Stimulated activated CD4-positive, alpha-beta T cell treated with anti-CD3 and anti-CD28 coated beads, Interleukin-15, amount 100 ng/mL, for 1 hour (primary cell): ENCODE measurements at places on chromosomes 2 and 18.

DNA sequence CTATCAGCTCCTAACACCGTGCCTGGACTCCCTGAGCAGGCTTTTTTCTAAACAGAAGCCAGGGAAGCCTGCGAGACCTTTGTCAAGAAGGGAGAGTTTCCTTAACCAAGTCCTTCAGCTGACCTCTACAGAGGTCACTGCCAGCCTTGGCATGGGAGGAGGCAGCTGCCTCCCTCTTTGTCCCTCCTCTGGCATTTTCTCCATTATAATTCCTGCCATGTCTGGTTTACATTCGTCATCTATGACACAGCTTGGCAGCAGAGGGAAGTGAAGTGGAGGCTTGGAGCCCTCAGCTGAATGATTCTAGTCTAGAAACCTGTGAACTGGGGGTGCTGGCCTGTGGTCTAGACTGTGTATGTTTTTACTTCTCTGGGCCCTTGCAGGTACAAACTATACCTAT lies 22.5 kb downstream of the LIPG start:
- DNase-seq: no peak

DNA sequence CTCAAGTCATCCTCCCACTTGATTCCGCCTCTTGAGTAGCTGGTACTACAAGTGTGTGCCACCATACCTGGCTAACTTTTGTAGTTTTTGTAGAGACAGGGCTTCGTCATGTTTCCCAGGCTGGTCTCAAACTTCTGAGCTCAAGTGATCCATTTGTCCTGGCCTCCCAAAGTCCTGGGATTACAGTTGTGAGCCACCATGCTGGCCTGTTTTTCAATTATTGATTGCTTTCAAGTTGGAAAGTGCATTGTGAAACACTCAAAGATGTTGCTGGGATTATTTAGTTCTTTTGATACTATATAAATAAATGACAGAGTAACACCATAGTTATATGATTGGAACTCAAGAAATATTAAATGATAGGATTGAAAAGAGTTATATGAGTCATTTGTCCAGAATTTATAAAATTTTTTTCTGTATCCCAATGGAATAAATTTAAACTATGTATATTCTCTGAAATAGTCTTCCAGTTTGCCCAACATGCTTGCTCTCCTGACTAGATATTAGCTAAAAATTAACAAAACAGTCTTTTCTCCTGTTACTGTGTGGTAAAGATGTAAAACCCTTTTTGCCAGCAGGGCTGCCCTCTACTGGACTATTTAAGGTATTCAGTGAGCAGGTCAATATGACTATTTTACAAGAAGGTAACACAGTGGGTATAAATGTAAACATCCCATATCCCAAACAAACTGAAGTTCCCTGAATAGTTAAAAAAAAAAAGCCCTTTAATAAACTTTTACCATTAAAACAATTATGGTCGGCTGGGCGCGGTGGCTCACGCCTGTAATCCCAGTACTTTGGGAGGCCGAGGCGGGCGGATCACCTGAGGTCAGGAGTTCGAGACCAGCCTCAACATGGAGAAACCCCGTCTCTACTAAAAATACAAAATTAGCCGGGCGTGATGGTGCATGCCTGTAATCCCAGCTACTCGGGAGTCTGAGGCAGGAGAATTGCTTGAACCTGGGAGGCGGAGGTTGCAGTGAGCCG lies 42.7 kb downstream of the ACSL3 start:
- DNase-seq: no peak

GRCh38 chr18:55404832-55405465 lies 183.0 kb downstream of the TCF4 start:
- no peak for DNase-seq

GRCh38 chr2:99481941-99482340 lies 7.9 kb downstream of the REV1 start:
- no peak for DNase-seq

DNA sequence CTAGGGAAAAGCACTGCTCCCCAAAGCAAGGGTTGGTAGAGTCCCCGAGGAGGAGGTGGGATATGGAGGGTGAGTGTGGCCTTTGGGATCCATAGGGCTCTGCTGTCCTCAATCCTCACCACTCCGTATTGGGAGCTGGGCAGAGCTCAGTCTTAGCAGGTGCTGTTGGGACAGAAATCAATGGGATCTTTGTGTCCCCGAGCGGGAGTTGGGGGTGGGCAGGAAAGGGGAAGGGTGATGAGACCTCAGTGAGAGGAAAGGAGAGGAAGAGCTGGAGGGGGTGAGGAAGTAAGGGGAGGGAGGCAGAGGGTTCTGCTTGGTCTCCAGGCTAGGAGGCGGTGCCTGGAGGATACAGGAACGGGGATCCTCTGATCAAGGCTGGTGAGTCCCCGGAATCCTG lies 2.6 kb downstream of the ASIC4 start:
- no peak for DNase-seq

DNA sequence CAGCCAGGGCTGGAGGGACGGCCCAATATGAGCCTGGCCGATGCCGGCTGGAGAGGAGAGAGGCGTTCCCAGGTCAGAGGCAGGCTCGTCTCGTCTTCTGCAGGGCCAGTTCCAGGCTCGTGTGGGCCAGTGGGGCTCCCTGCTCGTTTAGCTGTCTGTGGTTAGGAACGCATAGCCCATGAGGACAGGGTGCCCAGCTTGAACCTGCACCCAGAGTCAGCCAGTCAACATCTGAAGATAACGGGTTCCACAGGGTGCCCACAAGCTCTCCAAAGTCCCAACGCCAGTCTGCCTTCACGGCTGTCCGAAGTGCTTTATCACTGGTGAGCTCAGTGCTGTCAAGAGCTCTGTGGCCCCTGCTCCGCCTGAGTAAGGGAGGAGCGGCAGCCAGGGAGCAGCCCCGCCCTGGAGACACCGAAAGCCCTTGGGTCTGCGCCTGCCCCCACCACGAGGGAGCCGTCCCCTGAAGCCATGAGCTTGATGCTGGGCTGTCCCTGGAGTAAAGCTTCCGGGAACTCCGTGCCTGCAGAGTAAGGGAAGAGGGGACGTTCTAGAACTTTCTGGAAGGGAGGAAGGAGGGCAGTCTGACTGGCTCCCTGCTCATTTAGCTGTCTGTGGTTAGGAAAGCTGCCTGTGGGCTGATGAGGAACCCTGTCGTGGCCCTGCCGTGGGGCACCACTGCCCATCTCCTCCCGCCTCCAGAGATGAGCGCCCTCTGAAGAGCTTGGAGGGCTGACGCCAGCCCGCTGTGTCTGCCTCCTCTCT lies 2.7 kb upstream of the HSBP1L1 start:
- no peak for DNase-seq

DNA sequence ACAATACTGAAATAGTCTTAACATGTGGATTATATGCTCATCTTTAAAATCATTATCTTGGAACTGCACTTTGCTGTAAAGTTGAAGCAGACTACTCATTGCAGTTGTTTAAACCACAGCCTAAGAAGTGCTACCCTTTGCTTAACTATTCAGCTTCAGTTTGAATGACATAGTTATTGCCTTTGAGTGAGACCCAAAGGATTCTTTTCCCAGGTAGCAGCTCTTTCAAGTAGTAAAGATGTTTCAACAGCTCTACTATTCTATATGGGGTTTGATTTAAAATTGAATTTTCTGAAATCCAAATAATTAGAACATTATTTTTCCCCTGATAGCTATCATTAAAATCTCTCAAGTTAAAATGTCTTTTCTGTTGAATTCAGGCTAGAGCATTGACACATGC lies 1.1 kb downstream of the SCG2 start:
- no peak for DNase-seq

DNA sequence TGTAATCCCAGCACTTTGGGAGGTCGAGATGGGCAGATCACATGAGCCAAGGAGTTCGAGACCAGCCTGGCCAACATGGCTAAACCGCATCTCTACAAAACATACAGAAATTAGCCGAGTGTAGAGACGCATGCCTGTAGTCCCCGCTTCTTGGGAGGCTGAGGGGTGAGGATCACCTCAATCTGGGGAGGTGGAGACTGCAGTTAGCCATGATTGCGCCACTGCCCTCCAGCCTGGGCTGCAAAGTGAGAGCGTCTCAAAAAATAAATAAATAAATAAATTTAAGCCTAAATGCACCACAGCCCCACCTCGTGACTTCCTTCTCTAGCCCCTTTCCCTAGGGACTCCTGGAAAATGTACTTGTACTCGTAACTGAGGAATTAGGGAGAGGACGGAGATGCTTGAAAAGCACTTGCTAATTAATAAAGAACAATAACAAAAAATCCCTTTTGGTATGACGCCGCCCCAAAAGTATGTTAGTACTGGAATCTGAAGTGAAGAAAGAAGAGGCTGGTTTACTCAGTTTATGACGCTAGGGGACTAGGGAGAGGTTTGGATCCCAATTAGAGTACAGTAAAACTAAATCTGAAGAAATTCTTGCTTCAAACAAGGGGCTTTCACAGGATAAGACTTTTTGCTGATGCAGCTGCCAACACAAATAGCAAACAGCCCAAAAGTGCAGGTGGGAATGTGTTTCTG lies 887 bp upstream of the ZNF396 start:
- no peak for DNase-seq

DNA sequence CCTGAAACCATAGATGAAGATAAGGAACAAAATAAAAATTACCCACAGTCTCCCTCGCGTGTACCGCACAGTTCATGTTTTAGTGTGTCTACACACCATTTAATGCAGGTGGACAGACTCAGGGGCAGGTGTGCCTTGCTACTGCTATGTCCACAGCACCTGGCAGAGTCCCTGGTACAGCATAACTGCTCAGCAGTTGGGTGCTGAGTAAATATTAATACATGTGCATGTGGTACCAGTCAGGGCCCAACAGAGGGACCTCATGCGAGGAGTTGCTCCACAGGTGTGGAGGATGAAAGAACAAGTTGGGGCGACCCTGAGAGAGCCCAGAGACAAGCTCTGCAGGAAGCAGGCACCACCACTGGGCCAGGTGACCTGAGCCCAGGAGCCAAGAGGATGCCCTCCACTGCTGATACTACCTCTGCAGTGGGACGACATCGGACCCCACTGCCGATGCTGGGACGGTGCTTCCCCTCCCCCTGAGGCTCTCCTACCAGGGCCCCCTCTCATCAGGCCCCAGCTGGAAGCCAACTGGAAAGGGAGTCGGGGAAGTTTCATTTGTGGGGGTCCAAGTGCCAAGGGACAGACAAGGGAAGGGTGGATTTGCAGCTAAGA lies 100.8 kb downstream of the NEDD4L start:
- no peak for DNase-seq

DNA sequence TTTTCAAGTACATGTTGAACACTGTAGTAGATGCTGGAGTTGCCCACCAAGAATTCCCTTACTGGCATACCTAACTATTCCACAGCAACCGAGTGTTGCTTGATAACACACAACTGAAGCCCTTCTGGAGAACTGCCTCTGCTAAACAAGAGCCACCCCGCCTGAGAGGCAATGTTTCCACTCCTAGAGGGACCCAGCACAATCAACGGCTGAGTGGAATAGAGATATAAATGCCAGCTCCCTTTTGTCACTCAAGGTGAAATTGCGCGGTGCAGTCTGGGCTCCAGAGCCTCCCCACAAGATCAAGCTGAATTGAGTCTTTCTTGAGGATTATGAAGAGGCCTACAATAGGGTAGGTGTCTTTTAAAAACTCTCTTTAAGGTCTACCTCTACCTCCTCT lies 49.1 kb upstream of the SCN9A start:
- no peak for DNase-seq
